ENCODE measurements at places on chromosomes 7 and 10.

DNA sequence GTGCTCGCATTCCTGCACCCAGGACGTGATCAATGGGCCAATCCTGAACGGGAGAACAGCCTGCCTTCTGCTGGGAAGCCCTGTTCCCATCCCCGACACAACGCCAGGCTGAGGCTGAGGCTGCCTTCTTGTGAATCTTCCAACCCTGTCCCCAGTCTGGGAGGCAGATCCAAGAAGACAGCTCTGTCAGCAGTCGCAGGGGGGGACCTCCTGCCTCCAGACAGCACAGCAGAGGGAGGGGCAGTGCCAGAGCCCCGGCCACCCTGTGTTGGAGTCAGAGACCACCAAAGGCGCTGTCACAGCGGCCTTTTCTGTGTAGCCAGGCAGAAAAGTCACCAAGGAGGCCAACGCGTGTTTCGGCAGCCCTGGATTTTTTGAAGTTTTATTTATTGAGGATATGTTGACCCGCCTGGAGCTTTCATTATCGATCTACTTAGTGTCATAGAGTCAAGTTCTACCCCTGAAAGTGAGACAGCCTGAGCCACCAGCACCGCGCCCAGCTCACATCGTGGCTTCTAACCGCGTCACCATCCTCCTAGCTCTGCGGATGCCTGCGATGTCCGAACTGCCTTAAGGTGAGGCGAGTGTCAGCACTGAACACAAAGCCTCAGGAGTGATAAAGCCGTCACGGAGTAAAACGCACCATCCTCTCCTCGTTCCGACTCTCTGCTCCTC lies 86.1 kb downstream of the PTPRN2 start:
- DNase-seq, result no peak

GRCh38 chr7:47414342-47415317 lies 167.3 kb downstream of the TNS3 start:
- no peak for DNase-seq

- DNase-seq, result peak; percentile 64
Measured at GRCh38 chr7:80060218-80060806, 74.3 kb upstream of the GNAI1 start.

DNA sequence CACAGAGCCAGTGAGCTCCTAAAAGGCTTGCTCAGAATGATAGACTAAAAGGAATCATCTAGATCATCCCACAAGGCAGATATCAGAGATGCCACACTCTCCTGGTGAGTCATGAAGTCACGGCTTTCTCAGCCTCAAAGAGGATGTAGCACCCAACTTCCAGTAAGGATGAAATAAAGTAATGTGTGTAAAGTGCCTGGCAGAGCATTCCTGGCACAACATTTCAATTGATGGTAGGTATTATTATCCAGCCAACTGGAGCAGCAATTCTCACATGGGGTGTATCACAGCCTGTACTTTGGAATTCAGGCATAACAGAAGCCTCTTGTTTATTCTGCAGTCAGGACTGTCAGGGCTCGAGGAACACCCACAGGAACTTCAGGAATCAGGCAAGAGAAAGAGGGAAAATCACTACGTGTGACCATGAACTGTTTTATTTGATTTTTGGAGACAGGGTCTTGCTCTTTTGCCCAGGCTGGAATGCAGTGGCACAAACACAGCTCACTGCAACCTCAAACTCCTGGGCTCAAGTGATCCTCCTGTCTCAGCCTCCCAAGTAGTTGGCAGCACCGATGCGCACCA lies 5.3 kb upstream of the NAT16 start:
- no peak for DNase-seq

- DNase-seq, result no peak
Measured at GRCh38 chr7:2631946-2632732, at the start of gene TTYH3. TTYH3 (plus strand) TSS chr7:2631986; CDS start chr7:2632156, 170 bp downstream.

DNA sequence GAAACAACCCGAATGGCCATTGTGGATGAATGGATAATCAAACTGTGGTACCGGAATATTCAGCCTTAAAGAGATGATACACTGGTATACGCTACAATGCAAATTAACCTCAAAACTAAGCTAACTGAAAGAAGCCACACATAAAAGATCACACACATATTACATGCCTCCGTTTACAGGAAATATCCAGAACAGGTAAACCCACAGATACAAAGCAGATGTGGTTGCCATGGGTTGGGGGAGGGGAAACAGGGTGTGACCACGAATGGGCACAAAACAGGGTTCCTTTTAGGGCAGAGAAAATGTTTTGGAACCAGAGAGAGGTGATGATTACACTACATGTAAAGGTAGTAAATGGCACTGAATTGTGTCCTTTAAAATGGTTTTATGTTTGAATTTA lies 16.6 kb downstream of the ESYT2 start:
- no peak for DNase-seq

DNA sequence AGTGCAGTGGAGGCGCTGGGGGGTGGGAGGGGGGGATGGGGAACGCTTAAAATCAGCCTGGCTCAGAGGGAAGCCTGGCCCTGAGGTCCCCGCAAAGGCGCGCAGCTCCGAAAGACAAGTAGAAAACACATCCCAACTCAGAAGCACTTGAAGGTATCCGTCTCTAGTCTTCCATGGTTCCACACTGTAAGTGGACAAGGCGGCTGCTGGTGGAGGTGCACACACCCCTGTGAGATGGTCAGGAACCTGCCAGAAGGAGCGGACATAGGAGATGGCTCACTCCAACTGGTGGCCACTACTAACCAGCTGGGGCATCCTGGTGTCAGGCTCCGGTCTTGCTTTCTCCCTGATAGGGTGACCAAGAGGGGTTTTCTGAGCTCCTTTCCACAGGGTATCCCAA lies 41.7 kb downstream of the CTBP2 start:
- no peak for DNase-seq

DNA sequence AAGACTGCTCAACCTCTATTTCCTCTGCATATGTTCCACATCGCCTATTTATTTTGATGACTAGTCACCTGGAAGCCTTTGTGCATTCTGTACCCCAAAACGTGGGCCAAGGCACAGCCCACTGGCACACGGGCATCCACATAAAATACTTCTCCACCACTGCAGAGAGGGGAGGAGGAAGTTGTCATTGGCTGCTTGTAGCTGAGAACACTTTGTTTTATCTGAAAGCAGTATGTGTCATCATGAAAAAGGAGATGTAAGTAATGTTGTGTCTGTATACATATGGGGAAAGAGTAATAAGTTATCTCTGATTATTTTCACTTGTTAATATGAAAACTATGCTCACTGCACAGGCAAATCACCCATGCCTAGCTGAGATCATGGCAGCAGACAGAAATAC lies 48.2 kb upstream of the AMPH start:
- DNase-seq, result no peak

DNA sequence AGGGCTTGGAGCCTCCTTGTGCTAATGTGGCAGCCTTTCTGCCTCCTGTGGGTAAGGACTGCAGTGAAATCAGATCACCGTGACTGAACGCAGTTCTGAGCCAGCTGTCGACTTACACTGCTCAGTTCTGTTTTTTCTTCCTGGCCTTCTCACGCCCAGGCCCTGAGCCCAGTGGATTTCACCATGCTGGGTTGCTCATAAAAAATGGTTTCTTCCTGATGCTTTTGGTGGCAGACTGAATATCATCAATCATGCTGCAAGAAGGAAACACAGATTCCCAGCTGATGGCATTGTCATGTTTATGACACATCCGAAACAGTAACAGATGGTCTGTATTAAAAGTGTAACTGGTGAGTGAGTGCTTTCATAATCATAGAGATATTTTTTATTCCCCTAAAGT lies 389.6 kb downstream of the GALNT17 start:
- peak; percentile 78 for DNase-seq

- no peak for DNase-seq
Measured at GRCh38 chr7:115004121-115004520, 82.2 kb downstream of the MDFIC start.

GRCh38 chr10:124568848-124569622 lies 107.4 kb downstream of the LHPP start:
- no peak for DNase-seq

- peak; percentile 39 for DNase-seq
Measured at GRCh38 chr10:69583106-69583505, 9.9 kb upstream of the NEUROG3 start.

GRCh38 chr10:132443605-132443982 lies 46.6 kb downstream of the PWWP2B start:
- DNase-seq, result peak; percentile 45

GRCh38 chr7:19020711-19021110 lies 96.7 kb downstream of the TWIST1 start:
- DNase-seq, result no peak

DNA sequence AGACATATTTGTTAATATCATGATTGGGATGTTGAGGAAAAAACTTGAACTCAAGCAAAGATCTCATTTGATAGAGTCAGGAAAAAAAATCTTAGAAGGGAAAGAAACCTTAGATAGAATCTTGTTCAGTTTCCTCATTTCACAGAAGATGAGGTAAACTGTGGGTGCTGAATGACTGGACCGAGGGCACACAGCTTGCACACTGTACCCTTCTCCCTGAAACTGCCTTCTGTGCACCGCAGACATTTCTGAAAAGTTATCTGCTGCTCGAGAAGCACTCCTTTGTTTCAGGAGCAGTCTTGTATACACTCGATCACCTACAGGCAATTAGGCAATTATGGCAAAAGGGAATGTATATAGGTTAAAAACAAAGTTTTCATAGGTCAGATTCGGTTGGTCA lies 167.4 kb downstream of the SKAP2 start:
- DNase-seq, result no peak

DNA sequence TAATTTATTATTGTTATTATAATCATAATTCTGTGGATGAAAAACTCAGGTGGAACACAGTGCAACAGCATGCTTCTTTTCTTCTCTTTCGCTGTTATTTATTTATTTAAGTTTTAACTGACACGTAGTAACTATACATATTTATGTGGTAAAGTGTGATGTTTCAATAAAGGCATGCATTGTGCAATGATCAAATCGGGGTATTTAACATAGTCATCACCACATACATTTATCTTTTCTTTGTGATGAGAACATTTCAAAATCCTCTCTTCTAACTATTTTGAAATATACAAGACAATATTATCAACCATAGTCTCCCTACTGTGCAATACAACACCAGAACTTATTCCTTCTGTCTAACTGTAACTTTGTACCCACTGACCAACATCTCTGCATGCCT lies 152.5 kb upstream of the LYZL1 start:
- DNase-seq, result no peak

GRCh38 chr10:116737627-116738327 lies 4.6 kb downstream of the HSPA12A start:
- DNase-seq, result peak; percentile 9

- no peak for DNase-seq
Measured at GRCh38 chr7:44460325-44460724, 30.1 kb downstream of the NUDCD3 start.

GRCh38 chr10:77850620-77851231 lies 75.8 kb downstream of the DLG5 start:
- DNase-seq, result peak; percentile 89

DNA sequence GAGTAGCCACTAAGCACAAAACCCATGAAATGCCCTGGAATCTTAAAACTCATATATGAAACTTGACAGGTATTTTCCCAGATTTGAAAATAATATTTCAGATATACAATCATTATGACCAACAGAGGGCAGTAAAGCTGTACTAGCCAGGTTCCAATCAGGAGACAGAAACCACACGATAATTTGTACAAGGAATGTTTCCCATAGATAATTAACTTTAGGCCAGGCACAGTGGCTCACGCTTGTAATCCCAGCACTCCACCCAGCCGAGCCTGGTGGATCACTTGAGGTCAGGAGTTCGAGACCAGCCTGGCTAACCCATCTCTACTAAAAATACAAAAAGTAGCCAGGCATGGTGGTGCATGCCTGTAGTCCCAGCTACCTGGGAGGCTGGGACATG lies 31.0 kb upstream of the NUB1 start:
- DNase-seq, result peak; percentile 49

GRCh38 chr10:53325066-53325465 lies 552.5 kb upstream of the MBL2 start:
- DNase-seq, result no peak

GRCh38 chr10:5764422-5765297 lies 48.6 kb downstream of the GDI2 start:
- no peak for DNase-seq

DNA sequence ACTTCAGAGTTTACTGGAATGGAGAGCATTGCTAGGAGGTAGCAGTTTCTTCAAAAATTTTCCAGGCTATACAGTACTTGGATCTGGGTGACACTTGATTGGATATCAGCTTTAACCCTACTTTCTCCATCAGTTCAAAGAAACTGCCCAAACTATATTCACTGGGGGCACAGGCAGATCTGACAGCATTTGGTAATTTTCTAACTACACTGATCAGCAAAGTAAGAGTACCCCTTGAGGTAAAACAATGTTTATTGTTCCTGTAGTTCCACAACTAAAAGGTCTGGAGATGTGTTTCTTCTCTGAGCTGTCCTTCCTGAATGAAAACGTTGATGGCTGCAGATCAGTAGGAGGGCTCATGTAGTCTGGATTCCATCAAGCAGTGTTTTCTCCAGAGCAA lies 104.2 kb downstream of the CABCOCO1 start:
- DNase-seq, result no peak

All from NCI-H82 (cell line).